Prostate gland (tissue), 2 donors: ENCODE measurements at places on chromosomes 6 and 20. TPM values are rescaled to one million over a fixed set of nuclear protein-coding genes. Genes with fewer than 3 reads are reported as not detected.

The TCF15 gene
- 0.68 TPM for total RNA-seq

The ARHGAP40 gene
- total RNA-seq = 4.5 TPM

The OLIG3 gene
- total RNA-seq = not detected

The RIPPLY2 gene
- total RNA-seq = not detected

The RPS6KA2 gene
- total RNA-seq = 32.2 TPM

The BHLHE23 gene
- not detected for total RNA-seq

The MICB gene
- 5.5 TPM for total RNA-seq

The ERVFRD-1 gene
- not detected for total RNA-seq

The CLDN20 gene
- not detected for total RNA-seq

The CLPSL2 gene
- not detected for total RNA-seq

The PKIG gene
- total RNA-seq = 81.1 TPM

The PRICKLE4 gene
- 11.6 TPM for total RNA-seq

The UNC5CL gene
- total RNA-seq = 0.46 TPM

The ULBP2 gene
- 0.40 TPM for total RNA-seq

The SLC26A8 gene
- total RNA-seq = 15.2 TPM

The APMAP gene
- total RNA-seq = 93.8 TPM

The C6orf58 gene
- not detected for total RNA-seq

The FAM83D gene
- 12.6 TPM for total RNA-seq

The TRIM40 gene
- total RNA-seq = not detected

The DEF6 gene
- 33.4 TPM for total RNA-seq

The HLA-F gene
- 34.0 TPM for total RNA-seq

The COL12A1 gene
- 40.6 TPM for total RNA-seq
